ENCODE measurements at places on chromosomes 5 and 9.

DNA sequence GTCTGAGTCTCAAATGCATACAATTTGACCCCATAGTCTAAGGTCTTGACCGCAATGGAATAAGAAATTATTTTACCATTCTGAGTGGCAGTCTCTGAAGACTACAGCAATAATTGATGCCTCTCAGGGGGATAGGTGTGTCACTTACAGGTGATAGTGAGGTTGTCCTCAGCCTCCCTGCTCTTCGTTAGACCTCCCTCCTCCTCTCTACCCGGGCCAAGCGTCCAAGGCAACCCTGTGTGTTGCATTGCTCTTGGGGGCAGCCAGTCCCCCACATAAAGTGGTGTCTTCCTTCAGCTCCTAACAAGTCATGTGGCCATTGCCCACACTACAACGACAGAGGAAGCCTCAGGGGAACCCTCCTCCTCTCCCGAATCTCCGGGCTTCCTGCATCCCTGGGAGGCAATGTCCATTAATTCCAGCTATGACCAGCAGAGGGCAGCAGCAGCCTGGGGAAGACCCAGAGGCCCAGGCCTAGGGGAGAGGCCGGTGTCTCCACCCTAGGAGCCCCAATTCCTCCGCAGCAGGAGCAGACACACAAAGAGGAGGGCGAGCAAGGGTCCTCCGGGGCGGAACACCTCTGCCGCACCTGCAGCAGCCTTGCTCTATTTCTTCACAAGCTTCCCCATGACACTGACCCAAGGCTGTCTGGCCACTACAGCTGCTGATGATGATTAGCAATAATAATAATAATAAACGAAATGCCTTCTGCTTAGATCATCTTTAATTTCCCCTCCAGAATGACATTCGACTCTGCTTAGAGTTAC is 134.8 kb downstream of the KCNIP1 start:
- DNase-seq = peak; percentile 75

DNA sequence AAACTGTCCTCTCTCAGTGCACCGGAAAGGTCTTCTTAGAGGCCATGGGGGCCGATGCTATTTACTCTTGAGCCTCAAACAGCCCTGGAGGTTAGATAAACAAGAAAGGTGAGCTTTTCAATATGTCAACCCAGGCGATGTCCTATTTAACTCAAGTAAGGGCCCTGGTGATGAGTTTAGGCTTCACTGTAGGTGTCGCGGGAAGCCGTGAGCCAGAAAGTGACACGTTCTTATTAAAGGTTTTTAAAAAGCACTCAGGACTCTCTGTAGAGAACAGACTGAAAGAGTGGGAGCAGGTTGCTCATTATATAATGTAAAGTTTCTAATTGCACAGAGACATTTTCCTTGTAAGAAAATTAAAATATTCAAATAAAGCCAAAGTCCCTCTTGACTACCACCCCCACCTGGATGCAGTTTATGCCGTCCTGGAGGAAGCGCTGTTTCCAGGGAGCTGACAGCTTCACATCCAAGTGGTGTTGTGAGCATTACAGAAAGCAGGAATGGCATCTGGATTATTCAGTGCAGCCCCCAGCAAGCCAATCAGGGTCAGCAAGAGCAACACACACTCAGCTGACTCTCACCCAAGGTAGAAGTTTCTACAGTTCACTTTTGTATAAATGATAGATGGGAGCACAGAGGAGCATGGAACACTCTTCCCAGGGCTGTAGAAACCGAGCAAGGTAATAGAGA is 280.3 kb downstream of the DRD1 start:
- no peak for DNase-seq

DNA sequence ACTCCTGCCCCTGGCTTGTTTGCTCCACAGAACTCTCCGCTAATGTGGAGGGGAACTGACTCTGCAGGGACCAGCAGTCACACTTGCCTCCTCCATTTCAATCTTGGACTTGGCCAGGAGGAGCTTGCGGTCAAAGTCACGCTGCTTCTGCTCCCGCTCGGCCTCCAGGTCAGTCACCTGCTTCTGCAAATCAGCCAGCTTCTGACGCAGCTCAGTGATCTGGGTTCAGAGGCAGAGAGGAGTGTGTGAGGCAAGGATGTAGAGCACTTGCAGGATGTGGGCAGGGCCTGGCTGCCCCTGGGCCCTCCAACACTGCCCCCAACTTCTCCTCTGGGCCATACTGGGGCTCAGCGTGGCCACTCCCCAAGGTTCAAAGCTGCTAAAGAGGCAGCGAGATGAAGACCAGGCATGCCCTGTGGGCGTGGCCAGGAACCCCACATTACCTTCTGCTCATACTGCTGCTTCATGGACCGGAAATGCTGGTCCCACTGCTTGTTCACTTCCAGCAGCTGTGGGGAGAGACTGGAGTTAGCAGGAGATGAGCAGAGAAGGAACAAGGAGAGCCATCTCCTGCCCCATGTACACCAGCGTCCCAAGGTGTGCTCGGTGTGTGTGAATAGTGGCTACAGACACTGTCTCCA is 22.2 kb downstream of the GPX3 start:
- no peak for DNase-seq

- no peak for DNase-seq
Measured at GRCh38 chr5:406041-406440, 36.9 kb upstream of the EXOC3 start.

GRCh38 chr5:168413062-168413461 is 73.2 kb upstream of the RARS1 start:
- DNase-seq = no peak

DNA sequence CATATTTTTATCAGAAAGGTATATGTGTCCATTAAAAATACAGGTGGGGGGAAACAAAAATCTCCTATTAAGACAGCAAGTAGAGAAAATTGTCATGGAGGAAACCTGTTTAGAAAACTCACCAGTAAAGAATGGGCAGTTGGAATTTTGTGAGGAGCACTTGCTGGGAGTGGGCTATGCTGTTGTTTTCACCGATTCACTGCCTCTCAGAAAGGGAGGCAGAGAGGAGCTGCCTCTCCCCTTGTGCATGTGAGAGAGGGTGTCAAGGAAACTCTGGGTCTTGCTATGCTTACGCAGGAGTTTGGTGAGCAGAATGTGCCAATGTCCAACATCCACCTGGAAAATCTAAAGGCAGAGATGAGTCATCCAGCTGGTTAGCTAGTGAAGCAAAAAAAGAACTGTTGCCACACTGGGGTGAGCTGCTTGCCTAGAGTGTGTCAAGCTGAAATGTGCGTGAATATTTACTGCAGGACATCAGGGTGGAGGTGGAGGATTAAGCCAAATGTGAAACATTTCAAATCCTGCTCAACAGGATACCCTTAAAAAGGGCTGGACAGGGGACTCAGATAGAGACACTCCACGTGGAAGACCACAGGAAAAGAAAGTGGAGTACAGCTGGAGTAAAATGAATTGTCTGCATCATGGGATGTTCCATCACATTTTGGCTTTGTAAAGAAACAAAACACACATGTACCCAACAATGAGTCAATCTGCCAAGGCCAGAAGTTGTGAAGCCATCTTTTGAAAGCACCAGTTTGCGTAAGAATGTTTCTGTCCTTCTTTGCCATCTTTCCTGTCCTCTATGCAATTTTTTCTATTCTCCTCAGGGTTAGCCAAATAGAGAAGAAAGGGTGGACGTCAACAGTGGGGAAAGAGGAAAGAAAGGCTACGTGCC is 449.7 kb upstream of the MPDZ start:
- DNase-seq = no peak

DNA sequence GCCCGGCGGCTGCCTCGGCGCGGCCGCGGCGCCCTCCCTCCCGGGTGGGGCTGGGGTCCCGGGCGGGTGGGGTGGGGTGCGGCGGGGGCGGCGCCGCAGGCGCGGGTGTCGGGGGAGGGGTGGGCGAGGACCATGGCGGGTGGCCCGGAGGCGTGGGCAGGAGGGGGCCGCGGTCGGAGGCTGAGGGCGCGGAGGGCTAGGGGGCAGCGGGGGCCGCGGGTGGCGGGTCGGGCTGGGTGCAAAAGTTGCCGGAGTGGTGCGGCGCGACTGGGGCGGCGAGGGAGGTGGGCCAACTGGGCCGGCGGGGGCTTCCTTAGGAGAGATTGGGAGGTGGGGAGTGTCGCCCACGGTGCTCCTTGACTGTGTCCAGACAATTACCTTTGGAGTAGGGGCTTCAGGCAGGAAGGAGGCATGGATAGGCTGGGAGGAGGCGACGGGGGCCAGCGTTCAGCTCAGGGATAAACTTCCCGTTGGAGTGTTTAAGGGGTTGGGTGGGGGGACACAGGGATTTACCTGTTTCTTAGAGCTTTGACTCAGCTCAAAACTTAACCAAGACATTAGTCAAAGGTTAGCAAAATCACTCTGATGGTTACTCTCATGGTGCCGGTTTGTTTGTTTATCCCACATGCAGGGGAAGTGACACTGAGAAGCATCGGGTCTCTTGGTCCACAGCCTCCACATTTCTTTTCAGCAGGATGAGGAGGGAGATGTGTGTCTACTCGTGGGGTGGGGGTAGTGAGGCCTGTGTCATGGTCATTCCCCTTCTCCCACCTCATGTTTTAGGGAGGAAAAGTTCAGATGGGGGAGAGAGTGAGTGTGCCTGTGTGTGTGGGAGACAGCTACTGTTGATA is 859 bp downstream of the CSNK1G3 start:
- DNase-seq = peak; percentile 15

DNA sequence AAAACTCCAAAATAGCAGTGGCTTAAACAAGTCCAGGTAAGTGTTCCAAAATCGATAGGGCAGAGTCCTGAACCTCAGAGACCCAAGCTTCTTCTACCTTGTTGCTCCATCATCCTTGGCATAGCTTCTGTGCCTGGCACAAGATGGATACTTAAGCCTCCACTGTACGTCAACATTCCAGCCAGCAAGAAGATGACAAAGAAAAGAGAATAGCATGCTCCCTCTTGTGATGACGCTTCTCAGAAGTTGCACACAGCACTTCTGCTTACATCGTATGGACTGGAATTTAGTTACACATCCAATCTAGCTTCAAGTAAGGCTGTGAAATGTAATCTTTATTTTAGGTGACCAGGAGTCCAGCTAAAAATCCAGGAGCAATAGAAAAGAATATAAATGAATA is 227.4 kb downstream of the ESM1 start:
- DNase-seq = no peak

All from GM12891 (cell line).